NT2/D1 (cell line): ENCODE measurements at places on chromosomes 3 and 15.
A peak's percentile ranks its signal among the peaks of the same experiment; 100 is the strongest.

DNA sequence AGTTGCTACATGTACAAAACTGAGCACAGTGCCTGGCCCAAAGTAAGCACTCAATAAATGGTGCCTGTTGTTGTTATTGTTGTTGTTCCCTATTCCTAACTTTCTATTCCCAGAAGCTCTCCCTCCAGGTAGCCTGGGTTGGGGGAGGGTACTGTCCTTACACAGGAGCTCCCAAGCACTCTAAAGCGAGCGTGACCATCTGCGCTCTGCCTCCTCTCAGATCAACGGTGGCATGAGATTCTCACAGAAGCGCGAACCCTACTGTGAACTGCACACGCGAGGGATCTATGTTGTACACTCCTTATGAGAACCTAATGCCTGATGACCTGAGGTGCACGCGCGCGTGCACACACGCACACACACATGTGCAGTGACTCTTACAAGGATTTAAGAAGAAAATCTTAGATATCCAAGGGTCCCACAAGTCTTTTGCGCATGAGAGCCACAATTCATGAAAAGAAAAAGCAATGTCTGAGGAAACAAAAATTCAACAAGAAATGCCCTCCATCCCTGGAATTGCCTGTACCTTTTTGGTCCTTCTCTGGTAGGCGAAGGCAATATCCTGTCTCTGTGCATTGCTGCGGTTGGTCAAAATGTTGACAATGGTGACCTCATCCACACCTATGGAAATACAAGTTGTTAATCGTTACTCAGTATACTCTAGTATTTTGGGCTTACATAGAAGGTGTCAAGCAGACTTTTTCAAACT lies 33.7 kb downstream of the ANXA2 start:
- no peak for DNase-seq

- DNase-seq, result no peak
Observed at GRCh38 chr3:182837855-182838454, 44.7 kb downstream of the ATP11B start.

DNA sequence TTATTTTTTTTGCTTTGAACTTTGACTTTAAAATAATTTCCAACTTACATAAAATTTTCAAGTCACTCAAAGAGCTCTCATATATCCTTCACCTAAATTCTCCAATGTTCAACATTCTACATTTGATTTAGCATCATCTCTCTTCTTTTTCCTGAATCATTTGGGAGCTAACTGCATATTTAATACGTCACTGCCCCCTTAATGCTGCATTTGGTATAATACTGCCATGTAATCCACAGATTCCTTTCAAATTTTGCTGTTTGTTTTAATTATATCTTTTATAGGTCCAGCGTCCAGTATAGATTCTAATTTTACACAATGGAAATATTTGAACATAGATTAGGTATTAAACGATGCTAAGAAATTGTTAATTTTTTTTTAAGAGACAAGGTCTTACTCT lies 2.3 kb upstream of the EIF2AK4 start:
- no peak for DNase-seq

DNA sequence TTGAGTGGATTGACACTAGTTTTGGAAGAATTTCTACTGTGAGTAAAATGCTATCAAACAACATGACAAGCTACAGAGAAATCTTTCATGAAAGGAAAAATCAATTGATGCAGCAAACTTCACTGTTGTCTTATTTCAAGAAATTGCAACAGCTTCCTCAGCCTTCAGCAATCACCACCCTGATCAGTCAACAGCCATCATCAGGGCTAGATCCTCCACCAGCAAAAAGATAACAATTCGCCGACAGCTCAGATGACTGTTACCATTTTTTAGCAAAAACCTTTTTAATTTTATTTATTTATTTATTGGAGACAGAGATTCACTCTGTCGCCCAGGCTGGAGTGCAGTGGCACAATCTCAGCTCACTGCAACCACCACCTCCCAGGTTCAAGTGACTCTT lies 44.0 kb downstream of the MLH1 start:
- DNase-seq, result no peak

GRCh38 chr3:30508339-30508738 lies 98.1 kb upstream of the TGFBR2 start:
- no peak for DNase-seq

DNA sequence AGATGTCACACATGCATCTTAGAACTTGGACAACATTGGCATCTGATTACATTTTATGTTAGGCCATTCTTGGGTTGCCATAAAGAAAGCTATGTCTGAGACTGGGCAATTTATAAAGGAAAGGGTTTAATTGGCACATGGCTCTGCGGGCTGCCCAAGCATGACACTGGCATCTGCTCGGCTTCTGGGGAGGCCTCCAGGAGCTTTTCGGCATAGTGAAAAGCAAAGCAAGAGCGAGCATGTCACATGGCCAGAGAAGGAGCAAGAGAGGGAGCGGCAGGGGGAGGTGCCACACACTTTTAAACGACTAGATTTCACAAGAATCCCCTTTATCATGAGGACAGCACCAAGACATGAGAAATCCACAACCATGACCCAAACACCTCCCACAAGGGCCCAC lies 11.3 kb downstream of the RYR3 start:
- DNase-seq, result no peak

GRCh38 chr15:97446138-97446537 lies 514.4 kb upstream of the ARRDC4 start:
- no peak for DNase-seq

- no peak for DNase-seq
Observed at GRCh38 chr3:53624061-53624857, 129.8 kb downstream of the CACNA1D start.

- DNase-seq, result no peak
Observed at GRCh38 chr3:143160437-143160836, 40.9 kb downstream of the CHST2 start.

- DNase-seq, result no peak
Observed at GRCh38 chr3:11288021-11288491, 15.9 kb downstream of the ATG7 start.

DNA sequence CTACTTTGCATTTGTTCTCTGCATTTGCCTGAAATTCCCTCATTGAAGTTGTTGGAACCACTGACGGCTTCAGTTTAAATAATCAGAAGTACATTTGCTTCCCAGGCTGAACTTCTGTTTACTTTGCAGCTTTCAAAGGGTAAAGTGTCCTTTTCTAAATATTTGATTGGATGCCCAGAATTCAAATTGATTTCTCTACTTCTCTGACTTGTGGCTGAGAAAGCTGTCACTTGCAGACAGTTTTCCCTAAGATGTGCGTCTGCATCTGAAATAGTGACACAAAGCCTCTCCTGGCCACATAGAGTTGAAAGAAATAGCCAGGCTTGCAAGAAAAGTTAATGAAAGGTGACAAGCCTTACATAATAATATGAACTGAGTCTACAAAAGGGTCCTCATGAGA lies 299.6 kb downstream of the THSD4 start:
- DNase-seq, result no peak

DNA sequence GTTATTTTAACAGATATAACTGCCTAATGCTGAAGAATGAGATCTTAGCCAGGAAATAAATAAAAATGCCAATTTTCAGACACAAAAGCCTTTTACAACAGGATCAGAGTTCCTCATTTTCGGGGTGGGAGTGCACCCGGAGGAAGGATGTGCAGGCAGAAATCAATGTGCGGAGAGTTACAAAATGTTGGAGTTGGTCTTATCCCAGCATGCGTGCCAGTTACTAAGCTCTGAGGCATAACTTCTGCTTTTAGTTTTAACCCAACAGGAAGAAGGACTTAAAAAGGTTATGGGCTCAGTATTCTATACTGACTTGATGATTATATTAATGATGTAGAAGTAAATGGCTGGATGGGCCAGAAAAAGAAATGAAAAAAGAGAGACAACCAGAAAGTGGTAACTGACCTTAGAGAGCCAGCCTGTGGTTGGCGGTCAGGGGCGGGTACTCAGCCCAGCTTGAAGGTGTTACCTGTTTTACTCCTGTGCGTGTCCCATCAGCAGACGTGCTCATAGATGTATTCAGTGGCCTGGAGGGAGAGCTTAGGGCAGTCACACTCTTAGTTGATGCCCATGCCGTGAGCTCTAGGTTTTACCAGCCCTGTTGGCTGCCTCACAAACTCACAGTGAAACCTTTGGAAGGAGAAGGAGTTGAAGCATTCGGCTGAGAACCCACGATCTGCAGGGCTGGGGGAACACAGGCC lies 164.7 kb downstream of the SV2B start:
- DNase-seq, result no peak

DNA sequence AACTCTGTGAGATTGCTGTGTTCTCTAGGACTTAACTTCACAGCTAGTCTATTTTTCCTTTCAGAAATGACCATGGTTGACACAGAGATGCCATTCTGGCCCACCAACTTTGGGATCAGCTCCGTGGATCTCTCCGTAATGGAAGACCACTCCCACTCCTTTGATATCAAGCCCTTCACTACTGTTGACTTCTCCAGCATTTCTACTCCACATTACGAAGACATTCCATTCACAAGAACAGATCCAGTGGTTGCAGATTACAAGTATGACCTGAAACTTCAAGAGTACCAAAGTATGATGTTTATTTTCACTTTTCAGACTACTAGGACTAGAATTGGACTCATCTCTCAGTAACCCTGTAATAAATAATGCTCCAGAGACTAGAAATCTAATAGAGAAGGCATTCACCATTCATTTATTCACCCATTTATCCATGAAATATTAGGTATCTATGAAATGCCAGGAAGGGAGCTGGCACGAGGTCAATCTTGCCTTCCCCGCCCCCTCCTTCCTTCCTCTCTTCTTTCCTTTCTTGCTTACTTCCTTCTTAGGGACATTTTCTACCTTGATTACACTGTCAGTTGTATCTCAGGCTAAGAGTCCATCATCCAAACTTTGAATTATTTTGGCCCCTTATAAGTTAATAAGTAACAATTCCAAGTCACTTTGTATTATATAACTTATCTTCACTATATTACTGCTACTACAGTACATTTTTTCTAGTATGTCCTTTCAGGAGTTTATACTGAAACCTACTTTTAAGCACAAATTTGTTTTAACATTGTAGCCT lies 91.0 kb downstream of the PPARG start:
- no peak for DNase-seq

- DNase-seq, result no peak
Observed at GRCh38 chr3:184193991-184194539, 8.1 kb downstream of the ABCF3 start.

DNA sequence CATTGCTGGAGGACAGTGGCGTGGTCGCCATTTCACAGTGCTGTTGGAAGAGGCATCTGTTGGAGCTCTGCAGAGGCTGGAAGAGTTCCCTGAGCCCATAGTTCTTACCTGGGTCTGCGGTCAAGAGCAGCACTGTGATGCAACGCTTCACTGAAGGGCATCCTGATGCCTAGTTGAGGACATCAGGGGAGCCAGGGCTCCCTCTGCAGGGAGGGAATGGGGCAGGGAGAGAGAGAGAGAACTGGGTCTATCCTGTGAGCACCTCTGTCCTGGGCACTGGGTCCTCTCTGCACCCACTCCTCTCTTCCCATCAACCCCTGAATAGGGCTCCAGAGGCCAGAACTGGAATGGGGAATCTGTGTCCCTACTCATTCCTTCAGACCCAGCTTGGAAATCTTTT lies 23.9 kb upstream of the MOBP start:
- peak; percentile 15 for DNase-seq

DNA sequence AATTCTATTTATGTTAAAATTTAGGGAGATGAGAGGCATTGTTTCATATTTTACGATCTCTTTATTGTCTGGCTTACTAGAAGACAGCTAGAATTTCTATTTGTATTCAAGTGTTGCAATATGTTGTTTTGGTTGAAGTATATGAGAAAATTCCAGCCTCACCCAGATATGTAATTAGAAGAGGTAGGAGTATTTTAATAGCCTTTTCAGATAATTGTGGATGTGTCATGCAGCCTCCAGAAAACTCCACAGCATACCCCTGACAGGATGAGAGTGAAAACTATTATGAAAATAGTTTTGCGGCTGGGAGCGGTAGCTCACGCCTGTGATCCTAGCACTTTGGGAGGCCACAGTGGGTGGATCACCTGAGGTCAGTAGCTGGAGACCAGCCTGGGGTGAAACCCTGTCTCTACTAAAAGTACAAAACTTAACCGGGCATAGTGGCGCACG lies 21.5 kb upstream of the USP3 start:
- DNase-seq, result no peak

DNA sequence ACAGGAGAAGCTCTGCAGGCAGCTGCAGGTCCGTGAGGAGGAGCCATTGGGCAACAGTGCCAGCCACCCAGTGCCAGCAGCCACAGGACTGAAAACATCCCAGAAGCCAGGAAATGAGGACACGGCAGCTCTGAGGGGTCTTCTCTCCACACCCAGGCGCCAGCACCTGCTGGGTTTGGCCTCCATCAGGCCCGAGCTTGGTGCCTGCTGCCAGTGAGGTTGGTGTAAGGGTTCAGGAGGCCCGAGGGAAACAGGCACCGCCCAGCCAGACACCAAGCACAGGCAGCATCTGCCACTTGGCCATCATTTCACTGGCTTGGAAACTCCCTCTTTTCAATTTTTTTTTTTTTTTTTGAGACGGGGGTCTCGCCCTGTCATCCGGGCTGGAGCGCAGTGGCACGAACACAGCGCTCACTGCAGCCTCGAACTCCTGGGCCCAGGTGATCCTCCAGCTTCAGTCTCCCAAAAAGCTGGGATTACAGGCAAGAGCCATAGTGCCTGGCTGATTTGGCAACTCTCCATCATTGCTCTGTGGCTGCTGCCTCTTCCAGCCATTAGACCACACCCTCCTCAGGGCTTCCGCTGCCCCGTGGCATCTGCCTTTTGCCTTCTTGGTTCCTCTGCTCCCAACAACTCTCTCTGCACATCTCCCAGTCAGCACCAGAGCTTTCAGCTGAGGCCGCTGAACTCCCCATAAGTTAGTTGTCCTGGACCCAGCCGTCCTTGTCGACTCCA lies 1.5 kb upstream of the ITIH3 start:
- no peak for DNase-seq

DNA sequence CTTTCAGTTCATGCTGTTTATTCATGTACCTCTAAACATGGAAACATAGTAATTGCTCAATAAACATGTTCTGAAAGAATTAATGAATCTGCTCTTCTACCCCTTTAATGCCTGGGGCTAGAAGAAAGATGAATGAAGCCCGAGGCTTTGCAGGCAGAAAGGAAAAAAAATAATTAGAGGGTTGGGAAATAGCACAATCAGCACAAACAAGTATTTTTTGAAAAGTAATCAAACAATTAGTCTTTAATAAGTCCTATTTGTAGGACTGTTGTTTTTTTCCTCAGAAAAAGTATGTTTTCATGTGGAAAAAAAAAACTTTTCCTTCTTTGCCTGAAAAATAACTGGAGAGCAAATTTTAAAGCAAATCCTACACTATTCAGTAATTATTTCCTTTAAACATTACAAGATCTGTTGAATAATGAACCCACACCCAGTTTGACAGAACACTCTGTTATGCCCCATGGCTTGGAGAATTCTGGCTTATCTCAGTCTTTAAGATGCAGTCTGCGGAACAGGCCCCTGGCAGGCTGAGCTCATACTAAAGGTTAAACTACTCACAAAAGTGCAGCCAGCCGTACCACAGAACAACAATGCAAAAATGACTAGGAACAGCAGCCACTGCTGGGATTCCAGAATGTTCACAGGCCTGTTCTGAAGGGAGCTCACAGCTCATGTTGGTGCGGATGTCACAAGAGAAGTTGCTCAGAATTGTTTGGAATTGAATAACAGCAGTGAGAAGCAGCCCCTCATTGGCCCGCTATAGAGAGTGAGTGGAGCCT lies 79.2 kb downstream of the ABI3BP start:
- DNase-seq, result no peak

- DNase-seq, result no peak
Observed at GRCh38 chr15:68220967-68221366, 8.6 kb downstream of the CLN6 start.

GRCh38 chr3:82462977-82463376 lies 701.5 kb upstream of the GBE1 start:
- DNase-seq, result no peak
